ENCODE measurements at places on chromosomes 6 and 20.

GRCh38 chr20:4071178-4071693 is 55.9 kb upstream of the RNF24 start:
- DNase-seq = peak; percentile 87

DNA sequence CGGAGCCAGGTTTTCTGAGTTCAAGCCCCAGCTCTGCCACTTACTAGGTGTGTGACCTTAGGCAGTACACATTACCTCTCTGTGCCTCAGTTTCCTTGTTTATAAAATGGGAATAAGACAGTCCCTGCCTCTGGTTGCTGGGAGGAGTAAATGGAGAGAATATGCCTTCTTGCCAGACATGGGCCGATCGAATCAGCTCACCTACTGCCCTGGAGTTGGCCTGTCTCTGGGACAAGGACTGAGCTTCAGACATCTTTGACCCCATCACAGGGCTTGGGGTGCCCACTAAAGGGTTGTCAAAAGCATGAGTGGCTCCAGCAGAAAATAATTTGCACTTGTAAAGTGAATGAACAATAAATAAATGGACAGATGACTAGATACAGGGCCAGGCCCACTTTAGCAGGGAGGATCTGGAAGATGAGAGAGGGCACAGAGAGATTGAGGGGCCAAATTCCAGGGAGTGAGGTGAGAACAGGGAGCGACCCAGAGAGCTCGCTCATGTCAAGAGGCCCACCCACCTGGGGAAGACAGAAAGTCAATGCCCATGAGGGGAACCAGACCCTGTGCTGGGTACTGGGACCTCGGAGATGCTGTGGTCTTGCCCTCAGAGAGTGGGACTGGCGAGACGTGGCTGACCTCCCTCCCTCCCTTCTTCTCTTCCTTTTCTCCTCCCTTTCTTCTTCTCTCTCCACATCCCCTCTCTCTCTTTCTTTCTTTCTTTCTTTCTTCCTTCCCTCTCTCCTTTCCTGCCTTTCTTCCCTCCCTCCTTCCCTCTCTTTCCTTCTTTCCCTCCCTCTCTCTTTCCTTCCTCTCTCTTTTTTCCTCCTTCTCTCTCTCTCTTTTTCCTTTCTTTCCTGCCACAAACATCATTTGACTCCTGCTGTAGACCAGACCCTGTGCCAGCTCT is 3.9 kb upstream of the BPIFA2 start:
- DNase-seq = no peak

DNA sequence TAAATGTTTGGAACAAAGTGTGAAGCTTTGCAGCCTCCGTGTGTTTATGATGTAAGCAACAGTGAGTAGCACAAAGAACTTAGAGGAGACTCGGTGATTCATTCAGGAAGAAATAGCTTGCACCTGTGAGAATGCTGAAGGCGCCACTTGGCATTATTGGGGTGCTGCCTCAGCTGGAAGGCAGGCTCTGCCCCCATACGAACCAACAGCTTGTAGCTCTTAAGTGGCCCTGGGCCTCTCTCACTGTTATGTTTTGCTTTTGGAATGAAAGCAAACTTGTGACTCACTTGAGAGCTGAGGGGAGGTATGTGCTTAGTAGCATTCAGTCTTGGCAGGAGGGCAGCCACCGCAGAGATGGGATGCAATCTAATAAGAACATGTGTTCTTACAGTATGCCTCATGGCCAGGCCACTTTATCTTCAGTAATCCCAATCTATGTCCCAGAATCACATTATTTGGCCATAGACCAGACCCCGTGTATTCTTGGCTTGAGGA is 310.7 kb downstream of the EYA4 start:
- peak; percentile 85 for DNase-seq

- DNase-seq = no peak
Measured at GRCh38 chr6:80962382-80962781, 790.1 kb downstream of the TENT5A start.

DNA sequence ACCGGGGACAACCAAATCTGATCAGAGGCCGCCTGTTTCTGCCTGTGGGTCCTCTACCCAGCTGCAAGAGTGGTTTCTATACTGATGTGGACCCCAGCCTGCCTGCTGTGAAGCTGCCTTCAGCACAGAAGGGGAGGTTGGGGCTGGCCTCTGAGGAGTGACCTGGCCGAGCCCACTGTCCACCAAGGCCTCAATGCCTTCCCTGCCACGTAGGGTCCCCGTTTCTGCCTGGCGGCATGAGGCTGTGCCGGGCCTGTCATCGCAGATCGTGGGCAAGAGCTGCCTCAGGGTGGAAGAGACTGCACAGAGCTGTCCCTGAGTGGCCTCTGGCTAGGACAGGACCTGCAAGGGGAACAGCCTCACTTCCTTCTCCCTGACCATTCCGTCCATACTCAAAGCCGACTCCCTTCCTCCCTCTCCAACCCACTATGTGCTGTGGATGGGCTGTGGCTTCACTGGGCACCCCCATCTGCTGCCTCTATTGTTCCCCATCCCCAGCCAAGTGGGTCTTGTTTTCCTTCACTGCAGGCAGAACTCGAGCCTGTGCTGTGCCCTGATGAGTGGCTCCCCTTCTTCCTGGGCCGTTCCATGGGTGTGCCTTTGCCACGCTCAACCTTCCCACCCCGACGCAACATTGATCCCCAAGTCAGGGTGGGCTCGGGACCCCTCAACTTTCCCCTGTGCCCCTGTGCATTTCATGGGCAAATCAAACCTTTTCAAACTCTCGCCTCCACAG is 60.3 kb downstream of the ERMARD start:
- DNase-seq = no peak

- DNase-seq = no peak
Measured at GRCh38 chr6:14827354-14827753, 418.5 kb upstream of the JARID2 start.

GRCh38 chr6:167479901-167480648 is 155.2 kb downstream of the TTLL2 start:
- peak; percentile 91 for DNase-seq

GRCh38 chr6:79895382-79896074 is 51.8 kb downstream of the ELOVL4 start:
- DNase-seq = no peak
